Psoas muscle (tissue), 8 donors: ENCODE measurements at places on chromosomes 3 and 15. TPM values are rescaled to one million over a fixed set of nuclear protein-coding genes. Genes with fewer than 3 reads are reported as not detected.
A peak's percentile ranks its signal among the peaks of the same experiment; 100 is the strongest.

GRCh38 chr3:128617270-128617556 lies 33.4 kb downstream of the RPN1 start:
- DNase-seq, result no peak

DNA sequence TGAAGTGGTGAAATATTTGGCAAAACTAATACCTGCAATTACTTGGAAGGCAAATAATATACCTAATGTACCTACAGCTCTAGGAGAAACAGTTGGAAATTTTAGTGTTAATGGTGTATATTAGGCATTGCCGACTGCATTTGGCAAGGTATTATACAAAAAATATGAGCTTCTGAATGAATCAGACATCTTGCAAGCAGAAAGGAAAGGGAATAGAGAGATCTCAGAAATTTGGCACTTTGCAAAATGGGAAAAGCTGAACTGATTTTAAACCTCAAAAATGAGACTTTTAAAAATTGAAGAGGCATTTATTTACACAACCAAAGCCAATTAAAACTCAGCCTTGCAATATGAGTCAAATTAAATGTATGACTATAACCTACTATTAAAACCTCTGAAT lies 40.2 kb upstream of the C15orf61 start:
- no peak for DNase-seq

- peak; percentile 55 for DNase-seq
These were observed 236.4 kb downstream of the LPP start for GRCh38 chr3:188390343-188390718.

TMEM62 gene
- total RNA-seq, result 12.1 TPM

DNA sequence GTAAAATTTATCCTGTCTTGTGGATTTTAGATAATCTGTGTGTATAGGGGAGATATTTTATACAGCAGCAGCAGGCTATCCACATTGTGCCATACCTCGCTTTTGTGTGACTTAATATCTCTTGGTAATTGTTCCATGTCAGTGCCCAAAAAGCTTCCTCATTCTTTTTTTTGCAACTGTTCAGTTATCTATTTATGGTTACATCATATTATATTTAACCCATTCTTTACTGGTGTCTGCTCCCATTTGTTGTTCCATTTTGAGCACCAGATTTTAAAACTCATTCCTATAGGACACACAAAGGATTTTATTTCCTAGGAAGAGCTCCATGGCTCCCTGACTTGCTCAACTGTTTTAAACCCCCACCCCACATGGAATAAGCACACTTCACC lies 86.3 kb upstream of the RASGRP1 start:
- DNase-seq, result no peak

DNA sequence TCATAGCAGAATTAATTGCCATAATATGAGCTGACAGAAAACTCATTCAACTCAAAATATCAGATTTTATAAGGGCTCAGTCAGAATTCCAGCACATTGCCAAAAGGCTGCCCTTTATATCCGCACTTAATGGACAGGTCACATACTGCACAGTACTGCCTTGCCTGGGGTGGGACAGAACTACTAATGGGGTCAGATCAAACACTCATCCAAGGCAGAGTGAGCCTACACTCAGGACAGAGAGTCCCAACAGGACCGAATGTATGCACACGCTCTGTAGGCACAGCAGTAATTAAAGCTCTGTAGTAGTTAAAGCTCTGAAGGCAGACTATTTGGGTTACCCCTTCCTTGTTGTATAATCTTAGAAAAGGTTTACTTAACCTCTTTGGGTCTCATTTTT lies 27.2 kb downstream of the HSPBAP1 start:
- no peak for DNase-seq

CCDC80 gene
- 13.1 TPM for total RNA-seq

CCR2 gene
- total RNA-seq, result 0.41 TPM
